ENCODE measurements at places on chromosomes 7 and 10.

DNA sequence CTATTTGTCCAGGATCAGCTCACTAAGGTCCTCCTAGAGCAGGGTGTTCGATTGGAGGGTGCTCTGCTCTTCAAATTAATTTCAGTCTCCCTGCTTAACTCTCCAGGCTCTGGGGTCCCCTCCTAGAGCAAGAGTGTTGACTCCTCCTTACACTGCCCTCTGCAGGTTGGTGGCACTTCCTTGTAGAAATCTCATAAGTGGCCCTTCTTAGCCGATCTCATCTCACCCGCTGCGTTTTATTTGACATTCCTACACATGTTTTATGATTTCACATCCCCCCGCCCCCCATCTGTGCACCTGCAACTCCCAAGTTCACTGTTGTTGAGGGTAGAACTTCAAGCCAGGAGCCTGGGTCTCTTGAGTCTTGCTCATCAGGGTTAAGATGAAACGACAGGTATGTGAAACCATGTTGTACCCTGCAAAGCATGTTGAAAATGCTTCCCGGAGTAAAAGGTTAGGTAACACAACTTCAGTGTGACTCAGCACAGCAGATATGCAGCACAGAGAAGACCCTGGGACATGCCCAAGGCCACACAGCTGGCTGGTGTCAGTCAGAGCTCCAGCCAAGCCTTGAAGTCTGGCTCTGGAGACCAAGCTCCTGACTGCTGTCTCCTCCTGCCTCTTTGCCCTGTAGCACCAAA, 171.2 kb downstream of the PRKAG2 start:
- DNase-seq: peak; percentile 61

- no peak for DNase-seq
Observed at GRCh38 chr10:36266923-36267322, 624.8 kb upstream of the FZD8 start.

DNA sequence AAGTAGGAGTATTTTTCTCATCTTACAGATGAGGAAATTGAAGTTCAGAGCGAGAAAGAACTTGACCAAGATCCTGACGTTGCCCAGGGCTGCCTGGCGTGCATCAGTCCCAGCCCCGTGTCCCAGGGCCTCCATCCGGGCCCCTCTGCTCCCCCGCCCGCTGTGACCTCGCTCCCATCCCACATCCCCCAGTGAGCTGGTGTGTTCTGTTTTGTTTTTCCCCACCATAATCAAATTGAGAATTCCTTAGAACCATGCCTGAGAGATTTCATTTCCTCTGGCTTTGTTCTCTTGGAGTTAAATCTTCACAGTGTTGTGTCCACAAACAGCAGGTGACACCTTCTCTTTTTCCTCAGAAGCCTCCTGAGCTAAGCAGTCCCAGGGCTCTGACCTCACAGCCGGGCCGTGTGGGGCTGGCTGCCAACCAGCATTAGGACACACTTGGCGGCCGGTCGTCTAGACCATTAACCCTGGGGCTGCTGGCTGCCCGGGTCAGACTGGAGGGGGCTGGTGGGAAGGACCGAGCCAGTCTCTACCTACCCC, 44.3 kb downstream of the PFKP start:
- no peak for DNase-seq

DNA sequence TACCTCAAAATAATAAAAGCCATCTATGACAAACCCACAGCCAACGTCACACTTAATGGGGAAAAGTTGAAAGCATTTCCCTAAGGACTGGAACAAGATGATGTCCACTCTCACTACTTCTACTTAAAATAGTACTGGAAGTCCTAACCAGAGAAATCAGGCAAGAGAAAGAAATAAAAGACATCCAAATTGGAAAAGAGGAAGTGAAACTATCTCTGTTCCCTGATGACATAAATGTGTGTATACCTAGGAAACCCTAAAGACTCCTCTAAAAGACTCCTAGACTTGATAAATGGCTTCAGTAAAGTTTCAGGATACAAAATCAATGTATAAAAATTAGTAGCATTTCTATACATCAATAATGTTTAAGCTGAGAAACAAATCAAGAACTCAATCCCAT, 314.1 kb downstream of the WDR37 start:
- no peak for DNase-seq

GRCh38 chr7:117836-118614, 74.3 kb upstream of the FAM20C start:
- DNase-seq: no peak

DNA sequence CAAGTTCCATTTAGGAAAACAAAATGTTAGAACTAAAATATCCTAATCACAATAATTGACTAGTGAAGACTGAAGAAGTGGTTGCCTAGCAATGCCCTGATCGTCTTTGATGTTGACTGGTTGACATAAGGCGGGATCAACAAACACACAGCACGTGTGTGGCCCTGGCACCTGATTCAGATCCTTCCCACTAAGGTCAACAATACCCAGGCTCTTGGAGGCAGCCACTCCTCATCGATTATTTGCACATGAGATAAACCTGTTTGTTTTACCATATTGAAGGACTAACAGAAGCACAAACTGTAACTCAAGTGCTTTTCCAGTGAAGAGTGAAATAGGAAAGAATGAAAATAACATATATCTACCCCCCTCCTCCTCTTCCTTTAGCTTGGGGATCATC, 15.6 kb downstream of the FANK1 start:
- no peak for DNase-seq

All from WERI-Rb-1 (cell line).